Activated CD4-positive, alpha-beta T cell treated with anti-CD3 and anti-CD28 coated beads, Interleukin-2, amount 10 ng/mL, durations not matched to agents 7 days and 5 days (primary cell): ENCODE measurements at places on chromosomes 12 and 14. TPM values are rescaled to one million over a fixed set of nuclear protein-coding genes. Genes with fewer than 3 reads are reported as not detected.

SLC25A47 gene
- total RNA-seq: not detected

MYH6 gene
- 0.07 TPM for total RNA-seq

INSM2 gene
- not detected for total RNA-seq

SMCO2 gene
- 0.46 TPM for total RNA-seq

BCAT1 gene
- total RNA-seq: 6.9 TPM

FKBP3 gene
- 64.4 TPM for total RNA-seq

DNA sequence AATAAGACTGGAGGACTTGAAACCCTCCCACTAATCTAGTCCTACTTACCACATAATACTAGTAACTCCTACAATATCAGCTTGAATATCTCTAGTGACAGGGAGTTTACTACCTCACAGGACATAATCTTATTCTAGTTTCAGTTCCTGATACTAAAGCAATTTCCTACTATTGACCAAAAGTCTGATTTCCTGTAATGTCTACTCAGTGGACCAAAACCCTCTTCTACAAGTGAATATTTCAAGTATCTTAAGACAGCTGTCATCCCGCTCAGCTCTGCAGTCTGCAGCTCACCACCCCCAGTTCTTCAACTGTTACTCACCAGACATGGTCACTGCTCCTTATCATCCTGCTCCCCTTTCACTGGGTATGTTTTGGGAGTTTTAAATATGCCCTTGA lies 70.8 kb upstream of the TMCC3 start:
- no peak overlapping the region for H3K4me3 ChIP-seq
- DNase-seq: no peak
- no peaks in the 10 kb centered on the region for H3K4me1 ChIP-seq
- no peaks in the 10 kb centered on the region for H3K36me3 ChIP-seq

DNA sequence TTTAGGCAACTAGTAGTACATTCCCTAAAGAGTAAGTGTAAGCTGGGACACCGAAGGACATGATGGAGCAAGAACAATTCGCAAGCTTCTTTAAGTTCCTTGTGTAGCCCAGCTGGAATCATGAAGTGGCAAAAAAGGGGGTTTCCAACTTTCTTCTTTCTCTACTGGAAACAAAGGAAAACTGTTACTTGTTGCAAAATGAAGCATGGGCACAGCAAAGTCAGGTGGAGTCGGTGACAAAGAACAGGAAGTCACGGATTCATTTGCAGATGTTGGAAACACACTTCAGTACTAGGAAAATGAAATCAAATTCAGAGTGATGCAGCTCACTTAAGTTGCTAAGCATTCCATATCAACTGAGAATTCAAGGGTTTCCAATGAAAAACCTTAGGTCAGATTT lies 706.9 kb upstream of the STXBP6 start:
- no peak for DNase-seq
- H3K4me3 ChIP-seq: no peak overlapping the region
- no peaks in the 10 kb centered on the region for H3K27me3 ChIP-seq
- no peaks in the 10 kb centered on the region for H3K4me1 ChIP-seq

GRCh38 chr14:68081489-68081888 lies 261.9 kb downstream of the RAD51B start:
- H3K36me3 ChIP-seq: no peaks in the 10 kb centered on the region
- H3K27ac ChIP-seq: no peak overlapping the region
- H3K4me3 ChIP-seq: no peak overlapping the region
- H3K27me3 ChIP-seq: no peaks in the 10 kb centered on the region
- DNase-seq: no peak
- H3K4me1 ChIP-seq: no peaks in the 10 kb centered on the region

DNA sequence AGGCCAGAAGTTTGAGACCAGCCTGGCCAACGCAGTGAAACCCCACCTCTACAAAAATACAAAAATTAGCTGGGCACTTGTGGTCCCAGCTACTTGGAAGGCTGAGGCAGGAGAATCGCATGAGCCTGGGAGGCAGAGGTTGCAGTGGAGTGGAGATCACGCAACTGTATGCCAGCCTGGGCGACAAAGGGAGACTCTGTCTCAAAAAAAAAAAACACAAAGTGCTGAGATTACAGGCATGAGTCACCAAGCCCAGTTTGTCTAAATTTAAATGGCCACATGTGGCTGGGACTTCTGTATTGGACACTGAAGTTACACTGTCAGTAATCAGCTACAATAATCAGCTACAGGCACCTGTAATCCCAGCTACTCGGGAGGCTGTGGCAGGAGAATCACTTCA lies 100.9 kb upstream of the AEBP2 start:
- H3K27me3 ChIP-seq: no peaks in the 10 kb centered on the region
- H3K4me3 ChIP-seq: no peak overlapping the region
- H3K27ac ChIP-seq: no peak overlapping the region
- H3K36me3 ChIP-seq: no peaks in the 10 kb centered on the region
- no peak for DNase-seq

DNA sequence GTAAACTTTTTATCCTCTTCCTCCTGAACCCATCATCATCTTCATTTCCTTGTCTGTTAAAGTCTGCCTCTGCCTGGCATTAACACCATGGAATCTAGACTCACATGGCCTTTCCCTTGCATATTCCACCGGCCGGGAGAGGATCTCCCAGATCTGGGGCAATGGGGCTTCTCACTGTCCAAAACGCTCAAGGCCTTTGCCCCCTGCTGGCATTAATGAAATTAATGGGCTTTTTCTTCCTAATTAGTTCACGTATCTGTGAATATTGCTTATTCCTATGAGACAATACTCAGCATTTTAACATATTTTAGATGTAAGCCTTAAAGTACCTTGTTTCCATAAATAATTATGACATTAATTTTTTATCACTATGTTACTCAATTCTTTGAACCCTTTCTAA lies 42.9 kb upstream of the CAPRIN2 start:
- DNase-seq: no peak
- H3K4me1 ChIP-seq: peaks cover 16% of the 10 kb centered on the region
- no peak overlapping the region for H3K4me3 ChIP-seq

DNA sequence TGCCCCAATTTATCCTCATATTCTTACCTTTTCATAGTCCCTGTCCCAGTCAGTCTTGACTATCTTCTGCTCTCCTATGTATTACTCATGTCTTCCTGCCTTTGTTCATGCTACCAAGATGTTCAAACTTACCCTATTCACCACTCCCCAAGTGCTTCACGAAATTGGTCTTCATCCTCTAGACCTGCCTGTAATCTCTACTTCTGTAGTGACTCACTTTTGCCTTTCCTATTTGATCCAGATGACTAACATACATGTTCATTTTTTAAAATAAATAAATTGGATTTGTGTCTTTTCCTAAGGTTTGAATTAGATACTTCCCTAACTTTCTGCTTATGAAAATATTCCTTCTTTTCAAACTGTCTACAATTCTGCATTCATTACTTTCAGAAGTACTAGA lies 107.7 kb upstream of the PPM1H start:
- H3K27me3 ChIP-seq: no peaks in the 10 kb centered on the region
- no peak overlapping the region for H3K27ac ChIP-seq
- H3K36me3 ChIP-seq: no peaks in the 10 kb centered on the region

DNA sequence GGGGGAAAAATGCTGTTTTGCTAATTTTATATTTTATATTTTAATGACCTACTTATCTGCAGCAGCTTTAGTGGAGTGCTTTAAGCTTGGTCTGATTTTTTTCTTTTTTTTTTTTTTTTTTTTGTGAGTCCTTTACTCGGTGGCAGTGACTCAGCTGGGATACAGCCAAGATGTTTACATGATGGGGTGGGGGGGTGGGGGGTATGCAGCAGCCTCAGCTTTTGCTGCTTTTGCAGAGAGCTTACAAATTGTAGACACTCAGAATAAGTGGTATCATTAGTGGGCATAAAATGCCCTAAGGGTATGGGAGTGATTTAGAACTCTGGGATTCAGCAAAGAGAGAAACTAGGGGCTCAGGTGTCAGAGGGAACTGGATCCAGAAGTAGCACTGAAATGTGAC lies 38.2 kb upstream of the ARHGAP5 start:
- H3K27me3 ChIP-seq: peaks cover 17% of the 10 kb centered on the region
- H3K4me3 ChIP-seq: no peak overlapping the region
- H3K4me1 ChIP-seq: peaks cover 3% of the 10 kb centered on the region
- H3K27ac ChIP-seq: no peak overlapping the region
- H3K36me3 ChIP-seq: no peaks in the 10 kb centered on the region
- DNase-seq: no peak

DNA sequence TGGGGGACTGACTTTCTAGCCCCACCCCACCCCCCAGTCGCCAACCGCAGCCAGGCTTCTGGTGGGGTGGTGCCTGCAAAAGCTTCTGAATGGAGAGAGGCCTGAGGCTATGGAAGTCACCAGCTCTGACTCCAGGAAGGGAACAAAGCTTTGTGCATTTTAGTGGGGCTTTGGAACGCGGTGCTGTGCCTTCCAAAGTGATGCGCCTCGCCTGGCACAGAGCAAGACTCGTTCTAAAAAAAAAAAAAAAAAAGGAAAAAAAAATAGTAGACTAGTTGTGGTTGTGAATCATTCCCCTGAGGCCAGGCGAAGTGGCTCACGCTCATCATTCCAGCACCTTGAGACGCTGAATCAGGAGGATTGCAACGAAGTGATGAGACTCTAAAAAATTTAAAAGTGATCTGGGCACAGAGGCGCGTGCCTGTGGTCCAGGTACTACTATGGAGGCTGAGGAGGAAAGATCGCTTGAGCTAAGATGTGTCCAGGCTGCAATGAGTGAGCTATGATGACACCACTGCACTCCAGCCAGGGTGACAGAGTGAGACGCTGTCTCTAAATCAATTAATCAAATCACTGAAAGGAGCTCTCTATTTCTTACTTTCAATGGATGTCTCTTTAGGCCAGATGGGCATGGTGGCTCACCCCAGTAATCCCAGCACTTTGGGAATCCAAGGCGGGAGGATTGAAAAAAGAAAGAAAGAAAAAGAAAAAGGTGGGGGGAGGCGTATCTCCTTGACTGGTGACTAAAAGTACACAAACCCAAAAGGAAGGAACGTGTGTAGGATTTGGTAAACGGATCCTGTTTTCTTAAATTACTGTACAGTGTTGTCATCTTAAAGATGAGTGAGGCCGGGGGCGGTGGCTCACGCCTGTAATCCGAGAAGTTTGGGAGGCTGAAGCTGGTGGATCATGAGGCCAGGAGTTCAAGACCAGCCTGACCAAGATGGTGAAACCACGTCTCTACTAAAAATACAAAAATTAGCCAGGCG lies 259.6 kb upstream of the ALG10B start:
- H3K4me3 ChIP-seq: no peak overlapping the region
- no peaks in the 10 kb centered on the region for H3K4me1 ChIP-seq
- no peaks in the 10 kb centered on the region for H3K36me3 ChIP-seq
- no peak for DNase-seq
- no peak overlapping the region for H3K27ac ChIP-seq

- no peak overlapping the region for H3K27ac ChIP-seq
- no peak for DNase-seq
- peaks cover 4% of the 10 kb centered on the region for H3K27me3 ChIP-seq
- H3K4me3 ChIP-seq: no peak overlapping the region
- H3K4me1 ChIP-seq: no peaks in the 10 kb centered on the region
- H3K36me3 ChIP-seq: peaks cover 7% of the 10 kb centered on the region
Observed at GRCh38 chr14:72744416-72745120, 149.3 kb downstream of the DPF3 start.

DNA sequence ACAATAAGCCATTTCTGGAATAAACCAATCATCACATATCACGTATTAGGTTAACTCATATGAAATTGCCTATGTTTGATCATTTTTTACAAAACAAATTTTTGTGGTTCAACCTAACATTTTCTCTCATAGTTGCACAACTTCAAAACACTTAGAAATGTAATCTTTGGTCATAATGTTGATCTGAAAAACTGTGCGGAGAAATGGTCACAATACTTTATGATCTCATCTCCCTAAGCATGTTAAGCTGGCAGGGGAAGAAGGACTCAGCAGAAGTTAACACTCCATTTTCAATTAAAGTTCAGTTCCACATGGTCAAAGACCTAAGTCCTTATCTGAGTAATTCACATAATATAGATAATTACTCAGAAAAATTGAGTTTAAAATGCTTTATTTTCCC lies 194.8 kb downstream of the CAPZA3 start:
- DNase-seq: no peak
- H3K27ac ChIP-seq: no peak overlapping the region
- no peaks in the 10 kb centered on the region for H3K36me3 ChIP-seq
- no peaks in the 10 kb centered on the region for H3K27me3 ChIP-seq

GRCh38 chr12:30026621-30027234 lies 243.0 kb upstream of the TMTC1 start:
- H3K36me3 ChIP-seq: no peaks in the 10 kb centered on the region
- DNase-seq: no peak
- no peak overlapping the region for H3K4me3 ChIP-seq
- H3K27ac ChIP-seq: no peak overlapping the region

GRCh38 chr12:70756118-70756517 lies 118.9 kb upstream of the PTPRB start:
- no peak overlapping the region for H3K4me3 ChIP-seq
- no peaks in the 10 kb centered on the region for H3K4me1 ChIP-seq
- peaks cover 17% of the 10 kb centered on the region for H3K27me3 ChIP-seq
- DNase-seq: no peak
- no peaks in the 10 kb centered on the region for H3K36me3 ChIP-seq
- no peak overlapping the region for H3K27ac ChIP-seq

GRCh38 chr12:54374562-54375258 lies 9.8 kb downstream of the ZNF385A start:
- peaks cover 28% of the 10 kb centered on the region for H3K4me1 ChIP-seq
- H3K27me3 ChIP-seq: no peaks in the 10 kb centered on the region
- no peak overlapping the region for H3K4me3 ChIP-seq
- no peaks in the 10 kb centered on the region for H3K36me3 ChIP-seq

- no peaks in the 10 kb centered on the region for H3K27me3 ChIP-seq
- H3K27ac ChIP-seq: no peak overlapping the region
- peaks cover 12% of the 10 kb centered on the region for H3K4me1 ChIP-seq
- DNase-seq: no peak
- no peak overlapping the region for H3K4me3 ChIP-seq
Observed at GRCh38 chr12:52168019-52168717, 23.6 kb downstream of the KRT80 start.
